ENCODE measurements at places on chromosomes 11 and 22.

DNA sequence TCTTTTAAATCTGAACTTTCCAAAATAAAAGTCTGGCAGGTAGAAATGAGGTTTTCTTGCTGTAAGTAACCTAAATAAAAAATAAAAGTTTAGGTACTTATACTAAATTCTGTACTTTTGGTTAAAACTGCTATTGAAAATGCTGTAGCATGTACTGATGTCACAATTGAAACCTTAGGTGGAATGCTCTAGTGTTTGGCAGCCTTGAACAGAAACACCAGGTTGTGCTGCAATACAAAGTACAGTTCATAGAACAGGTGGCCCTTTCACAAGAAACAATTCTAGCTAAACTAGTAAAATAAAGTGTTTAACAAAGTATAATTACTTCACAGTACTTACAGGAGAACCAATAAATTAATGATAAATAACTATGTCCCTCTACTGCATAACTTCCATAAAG, 25.1 kb downstream of the NPAT start:
- DNase-seq: no peak

DNA sequence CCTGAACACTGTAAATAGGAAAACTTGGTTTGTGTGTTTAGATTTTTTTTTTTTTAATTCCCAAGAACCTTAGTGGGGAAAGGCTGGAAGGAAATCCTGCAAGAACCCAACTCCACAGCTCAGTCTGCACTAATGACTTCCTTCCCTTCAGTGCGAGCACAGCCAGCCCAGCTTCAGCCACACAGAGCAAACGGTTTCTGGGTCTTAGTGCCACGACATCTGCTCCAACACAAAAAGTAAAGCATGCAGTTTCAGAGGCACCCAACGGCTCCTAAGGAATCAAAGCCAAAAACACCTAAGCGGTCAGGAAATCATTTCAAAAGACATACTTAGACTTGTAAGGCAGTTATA, 236.1 kb downstream of the TTC28 start:
- DNase-seq: peak; percentile 76

- DNase-seq: no peak
Measured at GRCh38 chr11:131345406-131345805, 25.0 kb upstream of the NTM start.

DNA sequence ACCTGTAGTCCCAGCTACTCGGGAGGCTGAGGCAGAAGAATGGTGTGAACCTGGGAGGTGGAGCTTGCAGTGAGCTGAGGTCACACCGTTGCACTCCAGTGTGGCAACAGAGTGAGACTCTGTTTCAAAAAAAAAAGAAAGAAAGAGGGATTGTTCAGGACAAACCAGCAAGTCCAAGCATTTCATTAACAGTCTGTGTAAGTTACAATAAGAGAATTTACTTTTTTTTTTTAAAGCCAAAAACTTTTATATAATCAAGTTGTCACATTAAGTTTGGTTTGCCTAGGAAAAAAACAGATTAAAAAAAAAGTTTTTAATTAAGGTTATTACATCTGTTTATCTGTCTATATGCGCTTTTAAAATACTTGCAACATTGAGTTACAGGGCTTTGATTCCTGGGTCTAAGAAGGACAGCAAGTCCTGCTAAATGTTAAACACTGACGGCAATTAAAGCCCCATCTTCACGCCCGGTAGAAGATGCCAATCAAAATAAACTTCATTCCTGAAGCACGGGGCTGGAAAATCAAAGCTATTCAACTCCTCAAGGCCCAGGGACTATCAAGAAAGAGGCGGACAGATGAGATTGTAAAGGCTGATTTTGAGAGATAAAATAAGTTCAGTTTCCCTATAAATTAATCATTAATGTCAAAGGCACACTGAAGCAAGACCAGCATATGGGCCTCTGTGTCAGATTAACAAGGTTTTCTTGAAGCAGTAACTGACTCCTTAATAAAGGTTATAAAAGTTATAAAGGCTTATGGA, 10.7 kb downstream of the TMEM138 start:
- no peak for DNase-seq

- DNase-seq: no peak
Measured at GRCh38 chr22:41621911-41622179, 750 bp downstream of the XRCC6 start.

- DNase-seq: no peak
Measured at GRCh38 chr11:64065141-64065465, 29.4 kb downstream of the FLRT1 start.

- DNase-seq: no peak
Measured at GRCh38 chr11:66492161-66492865, 12.1 kb downstream of the DPP3 start.

GRCh38 chr11:107953446-107953845, 25.2 kb downstream of the RAB39A start:
- DNase-seq: no peak

- no peak for DNase-seq
Measured at GRCh38 chr11:57446055-57446454, 14.3 kb upstream of the RTN4RL2 start.

DNA sequence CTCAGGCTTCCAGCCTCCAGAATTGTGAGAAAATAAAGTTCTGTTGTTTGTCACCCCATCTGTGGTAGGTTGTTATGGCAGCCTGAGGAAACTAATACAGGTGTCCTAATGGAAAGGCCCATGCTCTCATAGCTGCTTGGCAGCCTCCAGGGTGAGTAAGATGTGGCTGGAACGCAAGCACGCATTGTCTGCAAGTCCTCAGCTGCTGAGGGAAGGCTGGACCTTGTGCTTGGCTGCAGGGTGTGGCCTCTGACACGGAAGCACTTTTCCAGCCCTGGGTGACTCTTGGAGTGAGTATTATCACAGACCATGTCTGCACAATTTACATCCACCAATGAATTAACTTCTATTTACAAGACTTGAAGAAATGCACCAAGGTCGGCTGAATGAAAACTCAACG, 44.4 kb upstream of the BARX2 start:
- no peak for DNase-seq

DNA sequence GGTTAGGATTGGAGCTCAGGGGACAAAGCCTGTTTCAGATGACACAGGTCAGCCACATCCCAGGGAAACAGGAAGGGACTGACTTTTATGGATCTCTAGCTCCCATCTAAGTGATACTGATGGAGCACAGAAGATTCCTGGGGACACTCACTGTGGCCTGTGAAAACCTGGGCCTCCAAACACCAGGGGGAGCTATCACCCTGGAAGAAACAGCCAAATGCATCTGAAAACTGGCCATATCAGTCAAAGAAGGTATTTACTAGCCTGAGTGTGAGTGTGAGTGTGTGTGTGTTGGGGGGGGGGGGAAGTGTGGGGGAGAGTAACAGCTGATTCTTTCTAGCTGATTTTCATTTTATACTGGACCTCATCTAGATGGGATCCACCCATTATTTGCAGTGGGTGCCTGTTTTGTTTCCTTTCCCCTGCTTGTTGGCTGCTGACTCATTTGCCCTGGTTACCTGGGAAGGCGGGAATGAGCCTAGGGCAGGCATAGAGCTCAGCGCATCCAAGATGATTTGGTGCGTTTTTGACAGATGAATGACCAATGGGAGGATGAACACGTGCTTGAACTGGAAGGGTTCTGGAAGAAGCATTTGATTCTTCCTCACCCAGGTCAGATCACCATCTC, 284.0 kb downstream of the KIRREL3 start:
- DNase-seq: peak; percentile 64

DNA sequence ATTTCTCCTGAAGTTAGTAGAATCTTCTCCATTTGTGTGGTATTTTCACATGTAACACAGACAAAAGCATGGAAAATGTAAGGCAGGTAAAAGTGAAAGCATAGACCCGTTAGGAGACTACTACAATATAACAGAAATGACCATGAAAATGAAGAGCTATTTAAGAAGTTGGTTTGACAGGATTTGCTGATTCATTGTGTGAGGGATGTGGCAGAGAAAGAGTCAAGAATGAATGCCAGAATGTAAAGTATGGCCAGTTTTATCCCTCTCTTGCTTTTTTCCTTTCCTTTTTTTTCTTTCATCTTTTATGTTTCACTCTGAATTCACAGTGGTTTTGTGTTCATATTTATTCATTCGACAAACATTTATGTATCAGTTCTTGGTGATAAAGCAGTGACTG, 115.9 kb downstream of the ARFGAP2 start:
- no peak for DNase-seq

DNA sequence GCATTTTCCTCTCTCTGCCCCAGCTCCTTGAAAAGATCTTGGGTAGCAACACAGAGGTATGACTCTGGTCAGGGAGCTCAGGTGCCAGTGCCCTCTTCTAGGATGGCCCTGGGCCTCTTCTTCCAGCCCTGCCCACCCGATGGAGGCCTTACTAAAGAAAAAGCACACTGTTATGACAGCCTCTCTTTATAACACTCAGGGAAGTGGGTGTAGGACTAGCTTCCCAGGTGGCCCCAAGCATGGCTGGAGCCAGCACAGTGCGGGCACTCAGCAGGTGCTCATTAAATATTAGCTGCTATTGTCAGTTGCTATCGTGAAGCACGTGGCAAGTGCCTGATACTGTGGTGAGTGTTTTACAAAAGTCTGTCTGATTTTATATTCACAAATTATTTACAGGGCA, 127.2 kb upstream of the B3GAT1 start:
- DNase-seq: peak; percentile 14

GRCh38 chr11:7246179-7246578, 5.5 kb upstream of the SYT9 start:
- no peak for DNase-seq
